ENCODE measurements at places on chromosomes 13 and 19. TPM values are rescaled to one million over a fixed set of nuclear protein-coding genes. Genes with fewer than 3 reads are reported as not detected.

- no peak for DNase-seq
These were observed 799.1 kb downstream of the DIAPH3 start for GRCh38 chr13:59364641-59365085.

Gene ZNF628
- 0.78 TPM for total RNA-seq

DNA sequence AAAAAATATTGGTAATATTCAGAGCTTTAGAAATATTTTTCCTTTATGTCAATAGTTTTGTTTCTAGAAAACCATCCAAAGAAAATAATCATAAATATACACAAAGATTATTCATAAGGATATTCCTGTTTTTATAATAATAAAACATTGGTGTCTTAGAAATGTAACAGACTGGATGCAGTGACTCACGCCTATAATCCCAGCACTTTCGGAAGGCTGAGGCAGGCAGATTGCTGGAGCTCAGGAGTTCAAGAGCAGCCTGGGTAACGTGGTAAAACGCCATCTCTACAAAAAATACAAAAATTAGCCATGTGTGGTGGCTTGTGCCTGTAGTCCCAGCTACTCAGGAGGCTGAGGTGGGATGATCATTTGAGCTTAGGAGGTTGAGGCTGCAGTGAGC, 106.8 kb downstream of the DHRS12 start:
- DNase-seq, result no peak

- no peak for DNase-seq
These were observed 22.0 kb upstream of the GJB6 start for GRCh38 chr13:20254076-20254475.

- no peak for DNase-seq
These were observed 3.7 kb upstream of the MRPS31 start for GRCh38 chr13:40774672-40775071.

Gene KLF16
- 3.3 TPM for total RNA-seq

- no peak for DNase-seq
These were observed 15.4 kb downstream of the ANKRD24 start for GRCh38 chr19:4197625-4198466.

Gene LMTK3
- 9.5 TPM for total RNA-seq

DNA sequence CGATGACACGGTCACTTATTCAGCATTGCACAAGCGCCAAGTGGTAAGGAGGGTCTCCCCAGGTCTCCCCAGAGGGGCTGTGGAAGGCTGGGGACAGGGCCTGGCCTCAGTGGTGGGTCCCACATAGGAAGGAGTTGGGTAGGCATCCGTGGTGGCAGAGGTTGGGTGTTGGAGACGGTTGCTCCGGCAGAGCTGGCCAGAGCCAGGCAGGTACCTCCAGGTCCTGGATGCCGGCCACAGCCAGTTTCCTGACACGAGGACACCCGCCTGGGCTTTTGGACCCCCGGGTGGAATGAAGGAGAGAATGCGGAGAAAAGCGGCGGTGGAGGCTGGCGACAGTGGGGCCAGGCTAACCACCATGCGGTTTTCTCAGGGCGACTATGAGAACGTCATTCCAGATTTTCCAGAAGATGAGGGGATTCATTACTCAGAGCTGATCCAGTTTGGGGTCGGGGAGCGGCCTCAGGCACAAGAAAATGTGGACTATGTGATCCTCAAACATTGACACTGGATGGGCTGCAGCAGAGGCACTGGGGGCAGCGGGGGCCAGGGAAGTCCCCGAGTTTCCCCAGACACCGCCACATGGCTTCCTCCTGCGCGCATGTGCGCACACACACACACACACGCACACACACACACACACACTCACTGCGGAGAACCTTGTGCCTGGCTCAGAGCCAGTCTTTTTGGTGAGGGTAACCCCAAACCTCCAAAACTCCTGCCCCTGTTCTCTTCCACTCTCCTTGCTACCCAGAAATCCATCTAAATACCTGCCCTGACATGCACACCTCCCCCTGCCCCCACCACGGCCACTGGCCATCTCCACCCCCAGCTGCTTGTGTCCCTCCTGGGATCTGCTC, 1.3 kb upstream of the FFAR1 start:
- DNase-seq, result no peak

GRCh38 chr19:21022996-21023395, 2.5 kb downstream of the ZNF430 start:
- DNase-seq, result no peak

Gene ZIC5
- total RNA-seq, result 1.6 TPM

Gene SERPINE3
- 0.16 TPM for total RNA-seq

DNA sequence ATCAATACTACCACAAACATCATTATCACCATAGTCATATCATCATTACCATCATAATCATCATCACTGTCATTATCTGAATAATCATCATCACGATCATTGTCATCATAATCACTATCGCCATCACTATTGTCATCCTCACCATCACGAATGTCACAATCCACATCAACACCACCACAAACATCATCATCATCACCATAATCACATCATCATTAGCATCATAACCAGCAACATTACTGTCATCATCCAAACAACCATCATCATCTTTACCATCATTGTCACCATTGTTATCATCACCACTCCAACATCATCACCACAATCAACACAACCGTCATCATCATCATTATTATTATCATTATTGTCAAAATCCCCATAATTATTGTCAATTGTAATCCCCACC, 61.2 kb downstream of the MBD3L1 start:
- no peak for DNase-seq

DNA sequence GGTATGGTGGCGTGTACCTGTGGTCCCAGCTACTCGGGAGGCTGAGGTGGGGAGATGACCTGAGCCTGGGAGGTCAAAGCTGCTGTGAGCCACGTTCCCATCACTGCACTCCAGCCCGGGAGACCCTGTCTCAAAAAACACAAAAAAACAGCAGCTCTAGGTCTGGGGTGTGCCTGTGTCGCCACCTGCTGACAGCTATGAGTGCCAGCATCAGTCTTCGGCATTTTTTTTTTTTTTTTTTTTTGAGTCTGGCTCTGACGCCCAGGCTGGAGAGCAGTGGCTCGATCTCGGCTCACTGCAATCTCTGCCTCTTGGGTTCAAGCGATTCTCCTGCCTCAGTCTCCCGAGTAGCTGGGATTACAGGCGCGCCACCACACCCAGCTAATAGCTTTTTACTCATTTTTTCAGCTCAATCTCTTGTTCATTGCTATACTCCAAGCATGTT, 10.1 kb downstream of the AP2S1 start:
- DNase-seq, result no peak

- DNase-seq, result no peak
These were observed 410.7 kb downstream of the MZT1 start for GRCh38 chr13:72316716-72317115.

DNA sequence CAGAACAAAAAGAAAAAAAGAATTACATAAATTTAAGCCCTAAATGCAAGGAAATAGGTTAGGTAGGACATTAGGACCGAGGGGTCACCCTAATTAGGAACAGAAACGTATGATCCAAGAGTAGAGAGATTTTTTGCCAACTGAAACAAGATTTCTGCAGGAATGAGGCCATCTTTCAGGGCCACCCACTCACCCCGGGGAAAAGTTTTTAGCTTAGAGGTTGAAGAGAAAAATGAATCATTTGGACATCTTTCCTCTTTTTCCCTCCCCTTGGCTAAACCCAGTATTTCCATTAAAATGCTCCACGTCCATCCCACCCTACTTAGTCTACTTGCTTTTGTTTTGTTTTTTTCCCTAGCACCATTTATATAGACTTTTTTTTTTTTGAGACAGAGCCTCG, 10.6 kb upstream of the PNMA8A start:
- DNase-seq, result no peak

DNA sequence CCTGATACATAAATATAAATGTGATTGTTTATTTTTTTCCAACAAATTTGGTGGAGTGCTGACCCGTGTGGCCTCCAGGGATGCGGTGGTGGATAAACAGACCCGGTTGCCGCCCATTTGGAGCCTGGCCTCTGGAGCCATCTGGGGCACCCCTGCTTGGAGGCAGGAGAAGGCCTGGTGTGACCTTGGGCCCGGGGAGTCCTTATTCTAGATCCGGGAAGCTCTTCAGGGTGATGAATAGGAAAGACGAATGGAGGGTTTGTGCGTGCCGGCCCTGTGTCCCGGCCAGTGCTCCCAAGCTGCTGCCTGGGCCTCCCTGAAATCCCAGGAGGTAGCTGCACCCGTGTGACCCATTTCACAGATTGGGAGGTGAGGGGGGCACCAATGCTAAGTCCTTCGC, 11.5 kb downstream of the PAK4 start:
- DNase-seq, result no peak

- DNase-seq, result no peak
These were observed 38.5 kb upstream of the SOX1 start for GRCh38 chr13:112028481-112028880.

DNA sequence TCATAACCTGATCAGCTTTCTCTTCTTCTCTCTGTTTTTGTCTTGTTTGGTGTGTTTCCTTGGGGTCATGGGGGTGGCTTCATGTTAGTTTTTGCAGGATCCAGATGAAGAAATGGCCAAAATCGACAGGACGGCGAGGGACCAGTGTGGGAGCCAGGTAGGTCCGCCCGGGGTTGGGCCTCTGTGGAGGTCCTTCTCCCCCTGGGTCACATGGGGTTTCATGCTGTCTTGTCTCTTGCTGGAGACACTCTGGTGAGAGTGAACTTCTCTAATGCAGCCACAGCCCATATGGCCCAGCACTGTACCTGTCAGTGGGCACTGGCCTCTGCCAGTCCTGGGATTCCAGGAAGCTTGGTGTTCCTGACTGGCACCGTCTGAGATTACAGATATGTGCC, 1.1 kb downstream of the CCNE1 start:
- DNase-seq, result no peak

Gene LRG1
- total RNA-seq, result not detected

DNA sequence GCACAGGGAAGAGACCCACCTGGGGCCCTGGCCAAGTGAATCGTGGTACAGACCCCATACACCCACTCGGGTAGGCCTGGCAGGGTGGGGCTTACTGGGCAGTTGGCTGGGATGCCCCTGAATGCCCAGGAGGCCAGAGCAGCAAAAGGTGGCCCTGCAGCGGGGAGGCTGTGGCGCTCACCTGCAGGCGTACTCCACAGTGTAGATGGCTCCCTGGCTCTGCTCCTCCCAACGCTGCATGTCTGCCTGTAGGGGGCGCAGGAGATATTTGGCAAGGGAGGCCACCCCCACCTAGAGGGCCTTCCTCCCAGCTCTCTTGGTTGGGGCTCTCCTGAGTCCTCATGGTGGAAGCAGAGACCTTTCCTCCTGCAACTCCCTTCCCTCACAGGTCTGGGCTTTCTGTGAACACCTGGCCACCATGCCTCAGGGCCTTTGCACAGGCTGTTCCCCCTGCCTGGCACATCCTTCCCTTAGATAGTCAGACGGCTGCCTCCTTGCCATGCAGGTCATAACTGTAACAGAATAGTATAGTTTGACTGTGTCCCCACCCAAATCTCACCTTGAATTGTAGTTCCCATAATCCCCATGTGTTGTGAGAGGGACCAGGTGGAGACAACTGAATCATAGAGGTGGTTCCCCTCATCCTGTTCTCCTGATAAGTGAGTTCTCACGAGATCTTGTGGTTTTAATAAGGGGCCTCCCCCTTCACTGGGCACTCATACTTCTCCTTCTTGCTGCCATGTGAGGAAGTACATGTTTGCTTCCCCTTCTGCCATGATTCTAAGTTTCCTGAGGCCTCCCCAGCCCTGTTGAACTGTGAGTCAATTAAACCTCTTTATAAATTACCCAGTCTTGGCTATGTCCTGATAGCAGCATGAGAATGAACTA, 5.9 kb downstream of the BORCS8 start:
- no peak for DNase-seq

GRCh38 chr19:16210168-16210567, 12.5 kb downstream of the AP1M1 start:
- no peak for DNase-seq

Gene REEP6
- total RNA-seq, result 0.31 TPM

- DNase-seq, result no peak
These were observed 476.4 kb upstream of the SLC10A2 start for GRCh38 chr13:103542648-103543047.

DNA sequence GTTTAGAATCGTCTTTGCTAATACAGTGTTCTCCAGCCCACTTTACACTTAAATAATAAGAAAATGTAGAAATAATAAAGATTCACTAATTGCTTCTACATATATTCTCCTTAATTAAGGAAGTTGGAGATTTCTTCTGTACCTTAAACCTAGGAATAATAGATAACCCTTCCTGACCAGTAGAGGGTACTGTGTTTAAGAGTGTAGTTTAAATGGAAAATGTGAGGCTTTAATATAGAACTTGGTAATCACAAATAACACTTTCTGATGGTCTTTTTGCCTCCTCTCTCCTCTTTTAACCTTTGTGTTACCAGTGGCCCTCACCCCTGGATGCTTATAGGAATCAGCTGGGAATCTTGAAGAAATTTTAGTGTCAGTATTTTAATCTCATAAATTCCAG, 20.7 kb downstream of the POMP start:
- no peak for DNase-seq

- no peak for DNase-seq
These were observed 8.5 kb downstream of the ZNF557 start for GRCh38 chr19:7078008-7078407.

DNA sequence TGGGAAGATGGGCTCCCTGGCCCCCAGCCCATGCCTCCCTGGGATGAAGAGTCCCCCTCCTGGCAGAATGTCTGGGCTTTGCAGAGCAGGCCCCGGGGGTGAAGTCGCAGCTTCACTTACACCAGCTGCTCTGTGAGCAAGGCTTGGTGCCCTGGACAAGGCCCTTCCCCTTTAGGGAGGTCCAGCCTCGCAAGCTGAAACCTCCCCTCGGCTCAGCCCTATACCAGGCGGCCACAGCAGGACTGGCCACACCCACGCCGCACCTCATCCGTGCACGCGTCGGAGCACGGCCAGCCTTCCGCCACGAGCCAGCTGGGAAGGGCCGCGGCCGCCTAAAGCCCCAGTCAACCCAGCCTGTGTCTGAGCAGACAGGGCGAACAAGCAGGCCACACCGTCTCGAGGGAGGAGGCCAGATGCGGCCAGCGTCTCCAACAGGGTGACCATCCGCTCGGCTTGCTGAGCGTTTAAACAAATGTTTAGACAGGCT, 83.2 kb upstream of the MCF2L start:
- DNase-seq, result no peak

Gene SCEL
- total RNA-seq, result 0.31 TPM

GRCh38 chr13:80586356-80586755, 245.4 kb upstream of the SPRY2 start:
- no peak for DNase-seq

DNA sequence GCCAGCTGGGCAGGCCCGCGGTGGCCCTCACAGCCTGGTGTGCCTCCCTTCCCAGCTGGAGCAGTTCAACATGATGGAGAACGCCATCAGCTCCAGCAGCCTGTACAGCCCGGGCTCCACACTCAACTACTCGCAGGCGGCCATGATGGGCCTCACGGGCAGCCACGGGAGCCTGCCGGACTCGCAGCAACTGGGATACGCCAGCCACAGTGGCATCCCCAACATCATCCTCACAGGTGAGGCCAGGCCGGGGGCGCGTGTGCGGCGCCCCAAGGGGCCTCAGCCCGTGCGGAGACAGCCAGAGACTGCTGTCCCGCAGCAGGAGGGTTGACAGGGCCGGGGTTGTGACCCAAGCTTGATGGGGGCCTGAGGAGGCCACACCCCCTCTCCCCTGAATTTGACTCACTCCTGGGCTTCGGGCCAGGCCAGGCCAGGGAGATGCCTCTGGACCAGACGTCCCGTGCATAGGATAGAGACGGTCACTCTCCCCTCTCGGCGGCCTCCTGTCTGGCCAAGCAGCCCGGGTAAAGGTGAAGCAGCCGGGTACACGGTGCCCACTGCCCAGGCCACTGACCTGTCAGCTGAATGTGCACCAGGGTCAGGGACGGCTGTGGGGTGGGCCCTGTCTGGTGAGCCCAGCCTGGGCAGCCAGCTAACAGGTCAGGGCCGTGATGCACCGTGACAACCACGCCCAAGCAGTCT, 15.4 kb downstream of the COMP start:
- DNase-seq, result no peak

- DNase-seq, result no peak
These were observed 36.4 kb downstream of the RCBTB2 start for GRCh38 chr13:48496271-48497161.

Data from occipital lobe (tissue), 3 donors.